Upper lobe of right lung (tissue), 1 donor: ENCODE measurements at places on chromosomes 11 and 22. TPM values are rescaled to one million over a fixed set of nuclear protein-coding genes. Genes with fewer than 3 reads are reported as not detected.

DNA sequence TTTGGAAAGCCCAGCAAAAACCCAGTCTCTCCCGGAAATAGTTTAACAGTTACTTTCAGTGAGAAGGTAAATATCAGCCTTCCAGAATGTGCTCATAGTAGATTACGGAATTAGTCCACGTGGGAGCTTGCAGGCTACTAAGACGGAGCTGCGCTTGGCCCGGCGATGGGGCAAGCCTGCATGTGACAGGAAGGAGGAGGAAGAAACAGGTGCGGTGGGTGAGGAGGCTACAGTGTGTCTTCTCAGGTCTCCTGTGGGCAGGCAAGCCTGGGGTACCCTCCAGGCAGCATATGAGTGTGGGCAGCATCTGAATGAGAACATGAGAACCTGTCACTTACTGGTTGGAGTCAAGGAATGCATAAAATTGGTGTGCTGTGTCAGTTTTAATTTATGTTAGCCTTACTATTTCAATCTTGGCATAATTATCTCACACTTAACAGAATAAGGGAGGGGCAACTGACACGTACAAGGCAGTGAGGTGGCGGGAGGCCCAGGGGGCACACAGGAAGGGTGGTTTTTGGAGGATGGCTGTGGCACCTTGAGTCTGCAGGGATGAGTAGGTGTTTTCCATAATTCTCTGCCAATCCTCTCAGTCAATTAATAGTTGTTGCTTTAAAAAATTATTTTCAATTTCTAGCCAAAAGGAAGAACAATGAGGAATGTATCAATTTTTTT is 35.7 kb downstream of the CLMP start:
- peak; percentile 75 for DNase-seq

- no peak for DNase-seq
These were observed 113.9 kb upstream of the ANO1 start for GRCh38 chr11:69964247-69964643.

DNA sequence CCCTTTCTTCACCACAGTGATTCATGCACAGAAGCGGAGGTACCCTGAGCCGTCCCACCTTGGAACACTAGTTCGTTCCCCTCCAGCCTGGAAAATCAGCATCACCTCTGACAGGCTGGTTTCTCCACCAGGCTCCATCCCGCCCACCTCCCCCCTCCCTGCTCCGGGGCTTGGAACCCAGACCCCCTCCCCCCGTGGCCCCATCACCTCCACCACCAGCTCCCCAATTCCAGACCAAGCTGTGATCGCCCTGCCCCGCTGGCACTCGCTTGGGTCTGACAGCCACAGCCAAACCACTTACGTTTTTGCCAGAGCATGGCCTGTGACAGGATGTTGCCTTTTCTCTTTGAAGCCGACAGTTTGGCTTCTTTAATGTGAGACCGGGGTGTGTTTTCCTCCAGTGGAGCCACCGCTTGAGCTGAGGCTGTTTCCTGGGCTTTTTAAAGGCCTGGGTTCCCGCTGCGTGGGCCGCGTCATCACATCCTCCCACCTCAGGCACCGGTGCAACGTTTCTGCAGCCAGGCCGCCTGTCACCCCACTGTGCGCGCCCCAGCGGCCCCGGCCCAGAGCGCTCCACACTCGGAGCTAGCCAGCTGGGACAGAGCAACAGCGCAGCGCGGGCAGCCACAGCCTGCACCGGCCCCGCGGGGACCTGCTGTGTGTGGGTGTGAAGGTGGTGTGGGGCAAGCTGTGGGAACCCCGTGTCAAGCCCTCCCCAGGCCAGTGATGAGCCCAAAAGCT is at the start of gene POU2AF1:
TSS of gene POU2AF1 (minus strand) at position 415 of the 741 bp plus-strand sequence. CDS start at position 317, 98 bp downstream.
- no peak for DNase-seq

- no peak for DNase-seq
These were observed 135.0 kb downstream of the CSNK2A3 start for GRCh38 chr11:11217929-11218628.

- DNase-seq = no peak
These were observed 18.5 kb upstream of the QSER1 start for GRCh38 chr11:32874132-32874531.

GRCh38 chr11:93279851-93280347 is 50.6 kb upstream of the DEUP1 start:
- DNase-seq = no peak

DNA sequence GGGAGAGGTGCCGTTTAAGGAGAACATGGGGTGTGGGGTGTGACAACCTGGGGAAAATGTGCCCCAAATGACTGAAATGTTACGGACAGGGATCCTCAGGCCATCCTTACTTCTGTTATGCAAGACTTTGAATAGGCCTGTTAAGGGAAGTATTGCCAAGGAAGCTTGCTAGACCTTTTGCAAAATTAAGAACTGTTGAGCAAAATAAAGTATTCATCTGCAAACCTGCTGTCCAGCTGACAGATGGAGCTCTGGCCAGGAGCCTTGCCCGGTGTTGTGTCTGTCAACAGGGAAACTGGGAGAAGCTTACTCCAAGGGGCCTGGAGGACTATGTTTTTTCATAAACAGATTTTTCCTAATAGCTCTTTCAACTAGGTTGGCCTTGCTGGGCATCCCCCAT is 48.0 kb downstream of the FAT3 start:
- no peak for DNase-seq

- DNase-seq = no peak
These were observed at the start of gene FBLN1 for GRCh38 chr22:45502215-45503049. Gene FBLN1 (plus strand): TSS chr22:45502883. CDS start chr22:45502986, 103 bp downstream.

GRCh38 chr11:2849994-2850770 is 35.4 kb downstream of the CDKN1C start:
- no peak for DNase-seq

GRCh38 chr11:61266602-61267001 is 25.6 kb downstream of the PGA5 start:
- DNase-seq = no peak

GRCh38 chr11:11514246-11514645 is 107.6 kb downstream of the GALNT18 start:
- DNase-seq = no peak

DNA sequence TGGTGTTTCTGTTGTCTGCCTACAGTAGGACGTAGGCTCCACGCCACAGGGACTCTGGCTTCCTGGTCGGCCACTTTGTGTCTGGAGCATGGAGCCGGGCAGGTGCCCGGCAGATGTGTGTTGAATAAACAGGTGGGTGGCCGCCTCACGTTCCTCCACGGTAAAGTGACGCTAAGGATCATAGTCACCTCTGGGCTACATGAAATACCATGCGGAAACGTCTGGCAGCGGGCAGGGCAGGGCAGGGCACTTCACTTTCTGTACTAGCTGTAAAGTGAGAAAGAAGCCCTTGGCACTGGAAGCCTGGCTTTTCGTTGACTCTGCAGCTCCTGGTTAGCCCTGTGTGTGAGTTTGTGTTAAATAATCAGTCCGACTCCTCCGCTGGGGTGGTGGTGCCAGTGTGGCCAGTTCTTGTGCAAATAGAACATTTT is 52.4 kb downstream of the MCM5 start:
- DNase-seq = peak; percentile 85

- DNase-seq = no peak
These were observed 8.2 kb upstream of the HBE1 start for GRCh38 chr11:5277807-5278382.

APOA1 gene
- total RNA-seq = 5.4 TPM

DGAT2 gene
- total RNA-seq = 6.2 TPM

PCSK7 gene
- total RNA-seq = 57.8 TPM

VWCE gene
- total RNA-seq = 1.5 TPM

SLC25A22 gene
- total RNA-seq = 20.8 TPM

STK33 gene
- total RNA-seq = 9.4 TPM

DEFB131B gene
- not detected for total RNA-seq
